Colonic mucosa (tissue), 4 donors: ENCODE measurements at places on chromosomes 5 and 9. TPM values are rescaled to one million over a fixed set of nuclear protein-coding genes. Genes with fewer than 3 reads are reported as not detected.

GRCh38 chr5:67887748-67888161 is 327.8 kb upstream of the PIK3R1 start:
- no peak for DNase-seq

The IL3 gene
- total RNA-seq: not detected

GRCh38 chr5:41094871-41095270 is 23.7 kb upstream of the MROH2B start:
- no peak for DNase-seq

GRCh38 chr9:79477955-79478771 is 93.6 kb upstream of the TLE4 start:
- no peak for DNase-seq

- no peak for DNase-seq
Measured at GRCh38 chr9:22079873-22080341, 70.8 kb upstream of the CDKN2B start.

The FOXB2 gene
- total RNA-seq: not detected

The DNAI1 gene
- total RNA-seq: not detected

DNA sequence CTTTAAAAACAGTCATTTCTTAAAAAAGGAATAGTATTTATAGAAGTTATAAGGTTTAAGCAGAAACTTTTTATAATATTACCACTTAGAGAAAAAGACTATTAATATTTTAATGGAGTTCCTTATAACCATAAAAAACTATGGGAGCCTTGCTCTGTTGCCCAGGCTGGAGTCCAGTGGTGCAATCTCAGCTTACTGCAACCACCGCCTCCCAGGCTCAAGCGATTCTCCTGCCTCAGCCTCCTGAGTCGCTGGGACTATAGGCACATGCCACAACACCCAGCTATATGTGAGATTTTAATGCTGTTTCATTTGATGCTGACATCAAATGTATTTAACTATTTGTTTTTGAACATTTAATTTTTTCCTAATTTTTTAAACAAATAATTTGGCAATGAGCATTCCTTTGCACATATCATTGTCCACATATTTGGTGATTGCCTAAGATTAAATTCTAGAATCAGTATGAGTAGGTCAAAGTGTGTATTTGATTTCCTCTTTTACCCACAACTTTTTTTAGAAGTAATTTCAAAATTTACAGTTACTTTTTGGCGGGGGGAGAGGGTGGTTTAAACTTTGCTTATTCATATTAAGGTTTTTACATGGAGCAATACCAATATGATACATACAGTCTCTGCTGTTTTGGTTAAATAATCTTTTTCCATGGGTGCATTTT is 235.5 kb downstream of the ARHGEF28 start:
- DNase-seq: no peak

- no peak for DNase-seq
Measured at GRCh38 chr9:129988607-129989361, 54.2 kb downstream of the FNBP1 start.

GRCh38 chr5:125868036-125868435 is 555.2 kb upstream of the GRAMD2B start:
- DNase-seq: no peak

The MCTP1 gene
- total RNA-seq: 10.3 TPM

The CDH6 gene
- total RNA-seq: 2.0 TPM

The TNFSF8 gene
- total RNA-seq: 0.91 TPM

DNA sequence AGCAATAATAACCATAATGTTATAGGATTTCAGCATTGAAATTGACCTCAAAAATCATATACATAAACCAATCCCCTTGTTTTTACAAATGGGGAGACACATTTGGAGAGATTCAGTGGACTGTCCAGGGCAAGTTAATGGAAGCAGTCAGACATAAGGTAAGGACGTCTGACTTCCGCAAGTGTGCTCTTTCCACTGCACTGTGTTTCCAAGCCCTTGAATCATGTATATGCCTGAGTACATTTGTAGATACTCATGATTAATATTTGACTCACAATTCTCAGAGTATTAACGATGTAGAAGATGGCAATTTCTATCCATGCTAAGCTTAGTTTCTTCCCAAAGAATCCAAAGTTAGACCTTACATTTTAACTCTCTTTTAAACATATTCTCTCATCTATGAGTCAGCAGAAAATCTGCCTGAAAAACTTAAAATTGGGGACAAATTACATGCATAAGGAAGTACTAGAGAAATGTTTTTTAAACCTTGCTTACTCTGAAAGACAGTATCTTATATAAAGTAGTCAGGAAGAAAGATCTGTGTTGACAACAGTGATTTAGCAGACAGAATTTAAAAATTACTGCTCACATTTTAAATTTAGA is 165.3 kb downstream of the NFIB start:
- no peak for DNase-seq

GRCh38 chr9:78698371-78698770 is 401.4 kb downstream of the PSAT1 start:
- no peak for DNase-seq

The SPATA31E1 gene
- not detected for total RNA-seq

DNA sequence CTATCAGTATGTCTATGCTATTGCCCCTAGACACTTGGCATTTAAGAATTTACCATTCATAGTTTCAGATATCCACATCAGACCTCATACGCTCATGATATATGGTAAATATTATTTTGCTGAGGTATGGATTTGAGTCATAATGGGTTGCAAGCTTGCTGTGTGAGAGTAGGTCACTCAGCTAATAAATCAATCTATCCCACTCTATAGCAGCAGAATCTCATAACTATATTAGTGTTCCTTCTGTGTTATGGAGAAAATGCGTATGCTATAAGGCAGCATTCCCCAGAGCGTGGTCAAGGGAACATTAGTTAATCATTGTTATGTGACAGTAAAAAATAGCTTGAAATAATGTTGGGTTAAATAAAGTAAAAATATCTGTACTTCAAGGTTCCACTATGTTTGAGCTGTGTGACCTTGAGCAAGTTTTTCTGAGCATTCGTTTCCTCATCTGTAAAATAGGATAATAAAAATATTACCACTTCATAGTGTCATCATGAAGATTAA is 7.7 kb downstream of the TRIM32 start:
- DNase-seq: no peak

The C8G gene
- total RNA-seq: 11.9 TPM

The CCDC183 gene
- 2.4 TPM for total RNA-seq
